ENCODE measurements at places on chromosomes 3 and 15.

DNA sequence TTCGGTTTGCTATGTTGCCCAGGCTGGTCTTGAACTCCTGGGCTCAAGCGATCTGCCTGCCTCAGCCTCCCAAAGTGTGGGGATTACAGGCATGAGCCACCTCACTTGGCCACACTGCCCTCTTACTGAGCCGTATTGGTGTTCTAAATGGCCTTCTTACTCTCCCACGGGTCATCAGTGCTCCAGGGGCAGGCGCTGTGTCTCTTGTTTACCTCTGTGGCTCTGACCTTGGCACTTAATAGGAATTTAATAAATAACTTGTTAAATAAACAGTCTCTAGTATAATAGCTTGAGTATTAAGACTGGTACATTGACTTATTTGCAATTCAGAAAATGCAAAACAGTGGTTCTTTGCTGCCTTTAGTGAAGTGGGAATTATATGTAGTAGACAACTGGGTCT lies 13.7 kb downstream of the FLNB start:
- DNase-seq = no peak

- DNase-seq = no peak
Observed at GRCh38 chr3:140375002-140375401, 302.9 kb upstream of the TRIM42 start.

DNA sequence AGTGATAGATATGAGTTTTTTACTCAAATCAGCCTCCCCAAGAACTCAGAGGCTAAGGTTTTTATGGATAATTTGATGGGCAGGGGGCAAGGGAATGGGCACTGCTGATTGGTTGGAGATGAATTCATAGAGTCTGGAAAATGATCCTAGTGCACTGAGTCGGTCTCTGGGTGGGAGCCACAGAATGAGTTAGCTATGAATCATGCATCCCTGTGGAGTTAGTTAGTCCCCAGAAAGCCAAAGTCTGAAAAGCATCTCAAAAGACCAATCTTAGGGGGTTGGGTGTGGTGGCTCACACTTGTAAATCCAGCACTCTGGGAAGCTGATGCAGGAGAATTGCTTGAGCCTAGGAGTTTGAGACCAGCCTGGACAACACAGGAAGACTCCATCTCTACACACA lies 516.1 kb downstream of the AGBL1 start:
- no peak for DNase-seq

GRCh38 chr3:146036281-146036680 lies 124.7 kb downstream of the PLOD2 start:
- no peak for DNase-seq

GRCh38 chr3:184562878-184563560 lies 1.4 kb downstream of the EPHB3 start:
- no peak for DNase-seq

GRCh38 chr3:160796813-160797164 lies 40.8 kb downstream of the PPM1L start:
- DNase-seq = no peak

DNA sequence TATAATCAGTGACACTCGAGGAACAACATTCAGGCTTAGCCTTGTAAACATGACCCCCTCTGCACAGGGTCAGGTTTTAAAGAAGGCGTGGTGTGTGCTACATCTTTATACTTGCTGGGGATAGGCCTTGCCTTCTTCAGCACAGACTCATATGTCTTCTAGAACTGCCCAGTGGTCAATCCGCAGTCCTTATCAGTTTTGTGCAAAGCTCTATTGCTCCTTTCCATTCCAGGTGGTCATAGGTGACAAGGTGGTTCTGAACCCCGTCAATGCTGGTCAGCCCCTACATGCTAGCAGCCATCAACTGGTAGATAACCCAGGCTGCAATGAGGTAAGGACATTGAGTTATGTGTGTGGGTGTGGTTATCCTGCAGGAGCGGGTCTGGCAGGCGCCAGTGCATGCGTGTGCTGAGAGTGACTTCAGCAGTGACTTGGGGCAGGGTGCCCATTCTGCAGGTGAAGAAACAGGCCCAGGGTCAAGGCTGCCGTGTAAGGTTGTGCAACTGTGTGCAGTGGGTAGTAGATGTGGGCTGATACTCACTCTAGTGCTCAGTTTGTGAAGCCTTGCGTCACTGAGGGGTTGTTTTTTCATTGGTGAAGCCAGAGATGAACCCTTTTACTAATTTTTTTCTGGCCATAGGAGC lies 150.9 kb downstream of the ITPR1 start:
- DNase-seq = no peak

DNA sequence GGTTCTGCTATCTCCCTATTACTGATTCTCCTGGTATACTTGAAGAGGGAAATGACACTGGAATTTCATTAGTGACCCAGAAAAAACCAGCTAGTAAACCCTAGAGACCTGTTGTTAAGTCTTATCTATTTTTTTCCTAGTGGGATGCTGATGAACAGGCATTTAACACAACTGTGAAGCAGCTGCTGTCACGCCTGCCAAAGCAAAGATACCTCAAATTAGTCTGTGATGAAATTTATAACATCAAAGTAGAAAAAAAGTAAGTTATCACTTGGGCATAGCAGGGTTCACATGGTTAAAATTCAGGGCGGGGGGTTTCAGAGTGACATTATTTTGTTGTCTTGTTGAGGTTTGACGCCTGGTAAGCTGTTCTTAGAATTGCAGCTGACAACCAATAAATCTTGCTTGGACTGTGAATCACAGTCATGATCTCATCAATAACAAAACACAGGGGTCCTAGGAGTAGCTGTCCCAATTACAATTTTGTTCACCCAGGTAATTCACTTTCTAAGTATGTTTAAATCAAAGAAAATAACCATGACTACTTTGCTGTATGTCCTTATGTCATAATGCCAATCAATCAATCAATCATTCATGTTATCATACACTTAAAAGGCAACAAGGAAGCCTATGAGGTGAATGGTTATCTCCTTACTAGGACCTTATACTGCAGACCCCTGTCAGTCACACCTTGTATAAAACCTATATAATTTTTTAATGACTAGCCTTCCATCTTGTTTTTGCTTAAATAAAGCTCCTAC lies 4.6 kb downstream of the SRP14 start:
- no peak for DNase-seq

Measured in neural crest cell (in vitro differentiated cells).